ENCODE measurements at places on chromosomes 16 and 17.

GRCh38 chr17:59399914-59400313 lies 68.5 kb downstream of the YPEL2 start:
- DNase-seq, result no peak

- DNase-seq, result no peak
Measured at GRCh38 chr16:15532825-15533224, 98.4 kb downstream of the BMERB1 start.

DNA sequence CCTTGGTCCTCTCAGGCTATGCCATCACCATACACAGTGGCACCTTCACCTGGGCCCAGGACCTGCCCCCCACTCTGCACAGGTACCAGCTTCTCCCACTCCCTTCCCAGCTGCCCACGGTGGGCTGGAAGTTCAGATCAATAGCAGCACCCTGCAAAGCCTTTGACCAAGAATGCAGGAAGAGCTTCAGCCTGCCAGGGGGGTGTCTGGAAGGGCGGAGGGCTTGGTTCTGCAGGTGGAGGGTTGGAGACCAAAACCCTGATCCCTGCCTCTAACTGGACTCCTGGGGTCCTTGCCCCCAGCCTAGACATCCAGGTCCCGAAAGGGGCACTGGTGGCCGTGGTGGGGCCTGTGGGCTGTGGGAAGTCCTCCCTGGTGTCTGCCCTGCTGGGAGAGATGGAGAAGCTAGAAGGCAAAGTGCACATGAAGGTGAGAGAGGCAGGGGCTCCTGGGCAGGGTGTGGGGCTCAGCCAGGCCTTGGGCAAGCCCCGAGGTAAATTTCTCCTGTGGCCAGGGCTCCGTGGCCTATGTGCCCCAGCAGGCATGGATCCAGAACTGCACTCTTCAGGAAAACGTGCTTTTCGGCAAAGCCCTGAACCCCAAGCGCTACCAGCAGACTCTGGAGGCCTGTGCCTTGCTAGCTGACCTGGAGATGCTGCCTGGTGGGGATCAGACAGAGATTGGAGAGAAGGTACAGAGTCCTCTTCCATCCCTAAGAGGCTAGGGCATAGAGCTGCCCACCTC lies 34.3 kb downstream of the ABCC3 start:
- no peak for DNase-seq

DNA sequence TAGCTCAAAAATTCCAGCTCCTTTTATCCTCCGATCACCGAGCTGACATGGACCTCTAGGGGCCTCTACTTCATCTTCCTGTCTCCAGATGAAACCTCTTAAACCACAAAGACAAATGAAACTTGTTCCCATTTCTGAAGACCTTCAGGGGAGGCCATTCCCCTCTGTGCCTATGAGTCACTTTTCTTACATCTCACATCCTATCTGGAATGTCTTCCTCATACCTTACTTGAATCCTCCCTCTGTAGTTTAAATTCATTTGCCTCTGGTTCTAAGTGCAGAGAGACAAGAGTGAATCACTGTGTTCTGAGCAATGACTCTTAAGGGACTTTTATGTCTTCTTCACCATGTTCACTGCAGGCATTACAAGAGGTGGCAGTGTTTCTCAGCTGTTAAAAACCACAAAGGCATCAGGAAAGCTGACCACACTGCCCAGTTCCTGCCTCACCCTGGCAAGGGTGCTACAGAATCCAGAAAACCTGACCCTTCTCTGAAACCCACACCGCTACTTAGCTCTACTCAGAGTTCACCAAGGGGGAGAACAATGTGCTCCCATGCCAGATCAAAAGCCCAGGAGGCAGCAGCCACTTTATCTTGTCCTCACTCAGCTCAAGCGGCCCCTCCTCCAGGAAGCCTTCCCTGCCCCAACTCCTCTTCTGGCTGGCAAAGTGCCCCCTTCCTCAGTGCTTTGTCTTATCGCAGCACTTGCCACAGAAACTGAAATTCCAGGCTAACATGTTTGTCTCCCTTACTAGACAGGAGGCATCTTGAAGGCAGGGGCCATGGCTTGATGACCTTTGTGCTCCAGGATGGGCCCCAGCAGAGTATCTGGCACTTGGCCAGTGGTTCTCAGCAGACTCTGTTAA lies 6.4 kb downstream of the CUEDC1 start:
- DNase-seq, result no peak

DNA sequence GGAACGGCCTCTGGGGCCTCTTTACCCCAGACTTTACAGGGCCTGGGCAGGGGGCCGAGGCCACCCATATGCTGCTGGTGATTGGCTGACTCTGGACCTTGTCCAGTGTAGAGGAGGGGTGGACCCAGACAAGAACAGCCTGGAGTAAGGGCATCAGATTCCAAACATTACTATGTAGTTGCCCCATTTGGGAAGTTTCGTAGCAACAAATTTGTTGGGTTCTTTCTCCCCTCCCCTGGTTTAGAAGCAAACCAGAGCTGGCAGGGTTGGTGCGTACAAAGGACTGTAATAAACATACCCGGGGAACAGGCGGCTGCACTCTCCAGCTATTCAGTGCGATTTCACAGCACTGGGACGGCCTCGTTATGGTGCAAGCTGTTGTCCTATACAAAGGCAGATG lies 145.5 kb downstream of the NTN1 start:
- no peak for DNase-seq

GRCh38 chr17:55162556-55162946 lies 102.2 kb upstream of the HLF start:
- no peak for DNase-seq

DNA sequence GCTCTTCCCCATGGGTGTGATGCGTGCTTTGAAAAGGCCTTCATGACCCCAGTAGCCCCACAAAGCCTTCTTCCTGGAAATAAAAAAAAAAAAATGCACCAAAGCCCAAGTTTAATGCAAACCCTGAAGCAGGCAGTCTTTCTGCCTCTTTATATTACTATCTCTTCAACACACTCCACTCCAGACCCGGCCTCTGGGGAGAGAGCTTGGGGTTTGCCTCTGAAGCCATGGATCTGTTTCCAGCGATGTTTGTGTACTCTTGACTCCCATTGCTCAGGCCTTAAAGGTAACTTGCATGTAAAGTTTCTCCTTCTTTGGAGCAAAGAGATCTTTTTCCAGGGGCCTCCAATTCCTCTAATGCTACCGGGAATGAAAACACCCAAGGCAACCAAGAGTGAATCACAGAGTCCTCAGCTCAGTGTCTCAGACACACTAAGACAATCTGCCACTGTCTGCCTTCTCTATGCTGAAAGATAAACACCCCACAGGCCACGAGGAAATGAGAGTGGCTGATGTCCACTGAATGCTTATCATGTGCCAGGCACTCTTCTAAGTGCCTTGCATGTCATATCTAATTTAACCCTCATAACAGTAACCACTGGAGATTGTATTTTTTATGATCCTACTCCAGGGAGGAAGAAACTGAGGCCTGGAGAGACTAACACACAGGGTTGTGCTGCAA lies 56.4 kb upstream of the AKTIP start:
- DNase-seq, result no peak

DNA sequence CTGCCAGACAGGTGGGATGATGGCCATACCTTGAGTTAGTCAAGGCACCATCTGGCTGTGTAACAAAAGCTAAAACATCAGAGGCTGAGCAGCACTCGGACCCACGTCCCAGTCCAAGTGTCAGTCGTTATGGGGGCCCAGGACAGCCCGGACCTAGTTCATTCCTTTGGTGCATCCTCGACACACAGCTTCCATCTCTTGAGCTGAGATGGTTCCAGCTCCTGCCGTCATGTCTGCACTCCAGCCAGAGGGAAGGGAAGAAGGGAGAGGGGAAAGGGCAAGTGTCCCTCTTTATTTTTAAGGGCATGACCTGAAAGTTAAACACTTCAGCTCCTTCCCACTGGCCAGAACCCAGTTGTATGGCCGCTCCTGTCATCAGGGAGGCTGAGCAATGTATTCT lies 218.0 kb downstream of the SEC14L1 start:
- DNase-seq, result no peak

- DNase-seq, result no peak
Measured at GRCh38 chr17:63082952-63083351, 116.9 kb downstream of the TANC2 start.

GRCh38 chr16:9647981-9648701 lies 534.1 kb downstream of the GRIN2A start:
- DNase-seq, result peak; percentile 27

- no peak for DNase-seq
Measured at GRCh38 chr16:81796035-81796434, 16.9 kb downstream of the PLCG2 start.

DNA sequence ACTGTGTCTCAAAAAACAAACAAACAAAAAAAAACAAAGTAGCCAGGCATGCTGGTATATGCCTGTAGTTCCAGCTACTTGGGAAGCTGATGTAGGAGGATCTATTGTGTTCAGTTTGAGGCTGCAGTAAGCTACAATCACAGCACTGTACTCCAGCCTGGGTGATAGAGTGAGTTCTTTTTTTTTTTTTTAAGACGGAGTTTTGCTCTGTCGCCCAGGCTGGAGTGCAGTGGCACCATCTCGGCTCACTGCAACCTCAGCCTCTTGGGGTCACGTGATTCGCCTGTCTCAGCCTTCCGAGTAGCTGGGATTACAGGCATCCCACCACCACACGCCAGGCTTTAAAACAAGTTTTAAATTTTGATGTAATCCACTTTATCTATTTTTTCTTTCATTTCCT lies 80.2 kb upstream of the STAC2 start:
- no peak for DNase-seq

DNA sequence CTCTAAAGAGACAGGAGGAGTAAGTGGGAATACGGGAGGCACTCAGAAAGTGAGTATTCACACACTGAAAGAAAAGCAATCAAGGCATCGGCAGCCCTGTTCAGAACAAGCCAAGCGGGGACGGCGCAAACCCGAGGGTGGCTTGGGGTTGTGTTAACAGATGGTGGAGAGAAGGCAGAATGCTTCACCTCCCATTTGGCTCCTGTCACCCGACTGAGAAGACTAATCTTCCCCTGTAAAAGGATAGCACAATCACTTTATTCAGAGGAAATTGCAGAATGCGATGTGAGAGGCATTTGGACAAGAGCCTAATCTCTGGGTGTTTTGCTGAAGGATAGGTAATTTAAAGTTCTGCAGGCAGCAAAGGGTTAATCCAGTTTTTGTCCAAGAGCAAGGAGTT lies 119.3 kb upstream of the WSCD1 start:
- no peak for DNase-seq

- DNase-seq, result no peak
Measured at GRCh38 chr16:77723108-77723514, 797 bp downstream of the NUDT7 start.

GRCh38 chr17:49739641-49740271 lies 24.2 kb downstream of the FAM117A start:
- no peak for DNase-seq

GRCh38 chr17:44010966-44011647 lies 3.7 kb downstream of the TMEM101 start:
- no peak for DNase-seq

GRCh38 chr16:57741660-57742191 lies 6.2 kb downstream of the KATNB1 start:
- no peak for DNase-seq

DNA sequence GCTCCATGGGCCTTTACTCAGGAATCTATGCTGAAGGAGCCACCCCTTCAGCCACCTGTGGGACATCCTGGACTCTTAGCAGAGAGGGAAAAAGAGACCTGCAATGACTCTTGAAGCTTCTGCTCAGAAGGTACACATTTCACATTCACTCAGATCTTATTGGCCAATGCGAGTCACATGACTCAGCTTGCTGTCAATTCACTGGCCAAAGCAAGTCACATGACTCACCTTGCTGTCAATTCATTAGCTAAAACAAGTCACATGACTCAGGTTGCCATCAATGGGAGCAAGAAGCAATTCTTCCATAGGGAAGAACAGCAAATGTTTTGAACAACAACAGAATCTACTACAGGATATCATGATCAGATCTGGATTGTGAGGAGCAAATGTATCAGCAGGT lies 233.4 kb downstream of the SHISA9 start:
- no peak for DNase-seq

DNA sequence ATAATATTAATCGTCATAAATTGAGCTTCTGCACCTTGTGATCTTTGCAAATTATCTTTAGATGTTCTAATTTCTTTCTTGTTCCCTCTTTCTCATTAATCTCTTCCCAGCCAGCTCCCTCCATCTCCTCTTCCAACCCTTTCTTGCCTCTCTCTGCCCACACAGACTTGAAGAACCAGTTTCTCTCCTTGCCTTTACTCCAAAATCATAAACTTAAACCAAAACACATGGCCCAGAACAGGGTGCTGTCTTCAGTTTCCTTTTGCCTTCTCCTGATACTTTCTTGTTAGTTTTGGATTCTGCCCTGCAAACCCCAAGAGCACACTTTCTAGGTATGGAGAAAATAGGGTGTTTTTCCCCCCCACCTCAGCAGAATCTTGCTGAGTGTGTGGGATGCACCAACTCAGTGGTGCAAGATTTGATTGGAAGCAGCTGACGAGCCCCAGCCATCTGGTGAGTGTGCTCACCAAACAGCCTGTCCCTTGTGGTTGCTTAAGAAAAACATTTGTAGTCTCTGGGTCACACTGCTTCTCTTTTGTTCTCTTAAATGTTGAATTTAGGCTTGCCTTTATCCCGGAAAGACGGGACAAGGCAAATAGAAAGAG lies 175.8 kb upstream of the MAF start:
- DNase-seq, result no peak

DNA sequence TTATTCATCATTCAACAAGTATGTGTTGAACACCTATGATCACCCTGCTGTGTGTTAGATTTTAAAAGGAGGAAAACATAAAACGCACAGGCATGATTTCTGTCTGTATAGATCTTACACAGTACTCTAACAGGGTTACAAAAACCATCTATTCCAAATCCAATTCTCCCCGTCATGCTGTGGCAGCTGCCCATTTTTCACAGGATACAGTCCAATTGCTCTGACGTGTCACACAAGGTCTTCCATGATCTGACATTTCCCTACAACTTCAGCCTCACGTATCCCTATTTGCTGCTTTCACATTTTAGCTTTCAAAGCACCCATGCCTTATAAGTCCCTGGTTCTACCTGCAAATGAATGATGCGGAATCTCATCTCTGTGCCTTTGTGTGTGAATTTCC lies 67.0 kb upstream of the CNTNAP4 start:
- DNase-seq, result no peak

DNA sequence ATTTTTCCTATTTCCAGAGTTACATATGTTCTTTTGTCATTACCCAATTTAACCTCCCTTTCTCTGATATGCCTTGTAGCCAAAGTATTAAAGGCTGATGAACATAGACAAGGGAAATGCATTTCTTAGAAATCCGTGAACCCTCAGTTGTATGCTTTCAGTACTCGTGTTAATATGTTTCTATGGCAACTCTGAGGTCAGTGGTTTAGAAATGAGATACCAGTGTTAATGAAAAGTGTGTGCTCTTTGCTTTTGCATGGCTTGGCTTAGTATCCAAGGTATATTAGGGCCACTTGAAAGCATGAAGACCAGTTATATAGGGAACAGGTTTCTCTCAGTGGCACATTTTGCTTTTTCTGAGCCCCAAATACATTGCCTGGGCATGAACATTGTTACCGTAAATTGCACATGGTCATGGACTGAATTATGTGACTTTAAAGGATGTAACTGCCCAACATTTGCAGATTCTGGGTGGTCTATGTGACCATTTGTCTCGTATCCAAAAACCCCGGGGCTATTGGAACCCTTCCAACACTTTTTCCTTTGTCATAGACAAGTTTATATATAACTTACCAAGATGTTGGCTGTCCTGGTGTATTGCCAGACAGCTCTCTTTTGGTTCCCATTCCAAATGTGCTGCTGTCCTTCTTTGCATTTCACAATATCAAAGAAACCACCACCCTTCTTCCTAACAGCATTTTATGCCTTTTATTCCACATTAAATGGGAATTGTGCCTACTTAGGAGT lies 17.5 kb downstream of the ABHD15 start:
- no peak for DNase-seq
